ENCODE measurements at places on chromosomes 7 and 10. TPM values are rescaled to one million over a fixed set of nuclear protein-coding genes. Genes with fewer than 3 reads are reported as not detected.
A peak's percentile ranks its signal among the peaks of the same experiment; 100 is the strongest.

GRCh38 chr7:26989897-26990670 is 105.7 kb downstream of the HOXA1 start:
- no peak for DNase-seq

Gene DPYSL4
- 0.82 TPM for total RNA-seq

Gene RUFY2
- total RNA-seq, result 10.0 TPM

Gene HOXA5
- 4.7 TPM for total RNA-seq

DNA sequence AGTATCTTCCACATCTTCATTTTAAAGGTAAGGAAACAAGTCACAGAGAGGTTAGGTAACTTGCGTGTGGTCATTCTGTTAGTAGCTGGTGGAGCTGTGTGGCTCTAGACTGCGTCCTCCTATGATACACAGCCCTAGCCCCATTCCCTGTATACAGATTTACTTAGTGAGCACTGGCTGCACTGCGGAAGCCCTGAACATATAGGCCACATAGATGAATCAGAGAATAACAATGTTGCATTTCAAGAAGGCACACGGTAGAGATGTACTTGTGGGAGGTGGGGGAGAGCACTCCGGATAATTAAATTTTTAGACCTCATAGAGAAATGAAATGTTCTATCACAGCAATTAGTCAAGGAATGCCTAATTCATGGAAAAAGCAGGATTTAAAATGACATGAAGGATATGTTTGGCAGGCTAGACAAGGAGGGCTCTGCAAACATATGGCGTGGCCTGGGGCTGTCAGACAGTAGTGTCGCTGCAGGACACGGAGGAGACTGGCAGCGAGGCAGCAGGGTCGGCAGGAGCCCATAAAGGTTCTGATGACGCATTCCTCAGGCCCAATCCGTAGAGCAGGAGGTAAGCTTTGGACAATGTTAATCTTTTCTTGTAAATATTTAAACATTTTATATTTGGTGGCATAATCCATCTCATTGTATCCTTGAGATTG is 29.5 kb downstream of the RAB11FIP2 start:
- no peak for DNase-seq

DNA sequence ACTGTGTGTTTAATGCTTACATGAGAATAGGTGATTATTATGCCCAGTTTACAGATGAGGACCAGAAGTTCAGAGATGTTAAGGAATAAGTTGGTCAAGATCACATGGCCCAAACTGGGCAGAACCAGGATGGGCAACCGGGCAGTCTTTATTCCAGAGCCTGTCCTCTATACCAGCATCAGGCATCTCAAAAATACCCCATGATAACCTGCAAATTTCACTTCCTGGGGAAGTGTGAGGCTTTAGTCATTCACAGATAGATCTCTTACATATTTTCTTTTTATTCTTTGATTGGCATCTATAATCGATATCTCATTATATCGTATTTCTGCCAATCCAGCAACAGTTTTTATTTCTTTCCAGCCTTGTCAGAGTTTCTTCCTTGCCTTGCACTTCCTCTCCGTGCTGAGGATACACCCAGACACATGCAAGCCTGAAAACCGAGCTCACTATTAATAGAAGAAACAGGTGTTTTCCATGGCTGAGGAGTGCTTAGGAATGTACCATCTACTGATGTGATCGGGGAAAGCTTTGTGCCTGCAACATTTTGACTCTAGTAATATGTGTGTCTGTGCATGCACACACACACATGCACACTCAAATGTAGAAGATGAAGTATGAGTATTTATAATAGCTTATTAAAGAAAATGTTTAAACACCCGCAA is 82.4 kb downstream of the CREM start:
- DNase-seq, result no peak

DNA sequence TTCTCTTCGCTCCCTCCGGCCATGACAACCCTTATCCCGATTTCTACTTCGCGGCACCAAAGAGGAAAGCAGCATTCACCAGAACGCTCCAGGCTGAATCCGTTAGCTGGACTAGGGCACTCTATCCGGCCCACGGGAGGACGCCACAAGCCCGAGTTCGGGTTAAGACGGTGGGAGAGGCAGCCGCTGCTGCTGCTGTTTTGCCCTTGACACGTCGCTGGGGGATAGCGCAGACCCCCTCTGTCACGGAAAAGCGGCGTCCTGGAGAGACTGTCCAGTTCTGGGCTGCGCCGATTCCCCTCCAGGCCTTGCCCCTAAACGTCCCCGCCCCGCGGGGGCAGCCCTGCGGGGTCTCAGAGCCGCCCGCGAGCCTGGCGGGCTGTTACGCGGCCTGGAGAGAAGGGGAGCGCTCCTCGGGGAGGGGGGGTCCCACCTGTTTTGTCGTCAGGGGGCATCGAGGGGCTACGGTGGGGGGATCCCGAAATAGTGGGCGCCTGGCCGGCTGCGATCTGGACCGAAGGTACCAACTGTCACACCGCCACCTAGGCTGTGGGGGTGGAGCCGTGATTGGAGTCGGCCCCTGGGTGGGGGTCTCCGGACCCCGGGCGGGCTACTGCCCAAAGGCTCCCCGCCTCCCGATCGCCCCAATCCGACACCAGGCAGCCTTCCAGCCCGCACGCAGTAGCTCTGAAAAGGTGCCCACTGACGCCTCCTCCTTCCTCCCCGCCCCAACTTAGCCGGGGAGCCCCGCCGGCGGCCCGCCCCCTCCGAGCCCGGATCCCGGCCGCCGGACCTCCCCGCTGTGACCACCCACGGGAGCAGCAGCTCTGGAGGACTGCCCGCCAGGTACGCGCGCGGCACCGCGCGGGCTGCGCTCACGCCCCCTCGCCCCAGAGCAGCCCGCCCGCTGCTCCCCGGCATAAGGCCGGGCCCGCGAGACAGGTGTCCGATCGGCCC is 772 bp downstream of the SGMS1 start:
- DNase-seq, result peak; percentile 74

DNA sequence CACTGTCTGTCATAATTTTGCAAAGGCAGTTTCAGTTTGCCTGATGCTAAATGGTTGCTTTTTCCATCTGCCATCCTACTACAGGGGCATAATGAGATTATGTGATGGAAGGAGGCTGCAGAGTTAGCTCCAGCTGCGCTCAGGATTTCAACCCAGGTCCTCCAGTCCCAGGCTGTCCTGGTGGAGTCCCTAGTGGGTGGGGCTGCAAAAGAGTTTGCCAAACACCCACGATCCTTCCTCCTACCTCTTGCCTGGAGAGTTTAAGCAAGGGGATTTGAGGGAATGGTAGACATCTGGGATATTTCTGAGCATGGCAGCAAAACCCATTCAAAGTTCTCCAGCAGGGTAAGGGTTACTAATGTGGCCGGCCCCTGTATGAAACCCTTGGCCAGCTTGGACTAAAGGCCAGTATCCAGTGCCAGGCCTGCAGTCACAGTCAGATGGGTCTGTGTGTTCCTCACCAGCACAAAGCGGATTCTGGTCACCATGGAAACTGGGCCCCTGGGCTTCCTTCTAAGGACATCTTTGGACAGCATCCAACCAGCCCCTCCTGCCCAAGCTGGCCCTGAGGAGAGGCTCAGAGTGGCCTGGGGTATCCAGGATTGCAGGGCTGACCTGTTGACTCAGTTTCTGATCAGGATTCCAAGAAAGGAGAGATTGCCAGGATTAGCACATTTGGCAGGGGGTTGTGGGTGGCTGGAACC is 42.7 kb upstream of the CHST3 start:
- DNase-seq, result peak; percentile 77

GRCh38 chr10:34320265-34320664 is 494.8 kb downstream of the PARD3 start:
- no peak for DNase-seq

- no peak for DNase-seq
These were observed 509.5 kb upstream of the CELF2 start for GRCh38 chr10:10508211-10508610.

DNA sequence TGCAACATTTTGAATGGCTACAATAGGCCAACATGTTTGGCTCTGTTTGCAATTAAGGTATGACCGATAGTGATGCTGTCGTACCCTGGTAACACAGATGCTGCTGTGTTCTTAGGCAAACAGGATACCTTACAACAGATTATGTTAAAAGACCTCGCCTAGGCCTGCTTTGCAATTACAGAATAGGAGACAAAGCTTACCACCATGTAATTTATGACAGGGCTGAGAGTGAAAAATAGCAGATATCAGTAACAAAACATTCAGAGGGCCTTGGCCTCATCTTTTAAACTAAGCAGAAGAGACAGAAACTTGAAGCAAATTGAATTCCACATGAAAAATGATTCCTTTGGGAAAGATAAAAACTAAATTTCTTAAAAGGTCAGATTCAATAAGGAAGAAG is 29.4 kb upstream of the ABLIM1 start:
- DNase-seq, result no peak

DNA sequence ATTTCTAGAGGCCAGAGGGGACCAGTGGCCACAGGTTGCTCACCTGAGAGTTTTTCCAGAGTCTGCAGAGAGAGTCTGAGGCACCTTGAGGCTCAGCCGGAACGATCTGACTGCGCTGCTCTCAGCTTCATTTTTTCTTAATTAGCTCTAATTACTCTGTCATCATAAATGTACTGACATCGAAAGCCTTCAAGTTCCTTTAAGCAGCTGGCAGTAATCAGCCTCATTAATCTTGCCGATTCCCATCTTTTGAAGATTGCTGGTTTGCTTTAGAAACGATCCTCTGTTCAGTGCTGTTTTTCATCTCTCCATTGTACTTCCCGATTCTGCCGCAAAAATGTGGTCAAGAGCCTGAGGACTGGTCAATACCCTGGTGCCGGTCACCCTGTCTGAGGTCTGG is 454.7 kb downstream of the TYW1 start:
- DNase-seq, result no peak

Gene CCDC146
- total RNA-seq, result 1.2 TPM

Gene CFAP46
- total RNA-seq, result 14.9 TPM

GRCh38 chr7:39950473-39951225 is 593 bp downstream of the CDK13 start:
- DNase-seq, result peak; percentile 83

- no peak for DNase-seq
These were observed 228.5 kb downstream of the PTPRN2 start for GRCh38 chr7:158358926-158359645.

DNA sequence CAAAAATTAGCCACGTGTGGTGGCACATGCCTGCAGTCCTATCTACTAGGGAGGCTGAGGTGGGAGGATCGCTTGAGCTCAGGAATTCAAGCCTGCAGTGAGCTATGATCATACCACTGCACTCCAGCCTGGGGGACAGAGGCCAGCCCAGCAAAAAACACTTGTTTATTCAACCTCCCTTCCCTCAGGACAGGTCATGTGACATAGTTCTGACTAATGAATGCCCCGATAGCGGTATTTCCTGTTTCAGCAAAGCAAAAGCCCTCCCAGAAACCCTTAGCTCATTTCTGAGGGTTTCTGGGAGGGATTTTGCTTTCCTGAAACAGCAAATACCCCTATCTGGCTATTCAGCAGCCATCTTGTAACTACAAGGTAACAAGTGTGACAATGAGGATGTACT is 157.1 kb downstream of the GATA3 start:
- no peak for DNase-seq

Gene TIAL1
- 79.3 TPM for total RNA-seq

DNA sequence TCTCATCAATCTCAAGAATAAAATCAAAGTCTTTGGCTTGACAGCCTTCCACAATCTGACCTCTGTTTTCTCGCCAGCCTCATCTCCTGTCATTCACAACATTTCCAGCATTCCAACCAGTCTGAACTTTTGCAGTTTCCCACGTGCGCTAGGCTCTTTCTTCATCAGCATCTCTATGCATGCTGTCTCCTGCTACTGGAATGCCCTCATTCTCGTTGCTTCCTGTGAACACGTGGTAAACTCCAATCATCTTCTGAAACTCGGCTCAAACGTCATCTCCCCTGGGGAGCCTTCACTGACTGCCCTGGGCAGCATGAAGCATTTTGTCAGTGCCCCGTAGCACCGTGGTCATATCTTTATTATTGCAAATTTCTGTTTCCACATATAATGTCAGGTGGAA is 12.2 kb upstream of the RSBN1L start:
- DNase-seq, result peak; percentile 66

- no peak for DNase-seq
These were observed 53.5 kb downstream of the ZNF467 start for GRCh38 chr7:149719912-149720335.

GRCh38 chr10:46515366-46515765 is 41.1 kb downstream of the GPRIN2 start:
- DNase-seq, result no peak

DNA sequence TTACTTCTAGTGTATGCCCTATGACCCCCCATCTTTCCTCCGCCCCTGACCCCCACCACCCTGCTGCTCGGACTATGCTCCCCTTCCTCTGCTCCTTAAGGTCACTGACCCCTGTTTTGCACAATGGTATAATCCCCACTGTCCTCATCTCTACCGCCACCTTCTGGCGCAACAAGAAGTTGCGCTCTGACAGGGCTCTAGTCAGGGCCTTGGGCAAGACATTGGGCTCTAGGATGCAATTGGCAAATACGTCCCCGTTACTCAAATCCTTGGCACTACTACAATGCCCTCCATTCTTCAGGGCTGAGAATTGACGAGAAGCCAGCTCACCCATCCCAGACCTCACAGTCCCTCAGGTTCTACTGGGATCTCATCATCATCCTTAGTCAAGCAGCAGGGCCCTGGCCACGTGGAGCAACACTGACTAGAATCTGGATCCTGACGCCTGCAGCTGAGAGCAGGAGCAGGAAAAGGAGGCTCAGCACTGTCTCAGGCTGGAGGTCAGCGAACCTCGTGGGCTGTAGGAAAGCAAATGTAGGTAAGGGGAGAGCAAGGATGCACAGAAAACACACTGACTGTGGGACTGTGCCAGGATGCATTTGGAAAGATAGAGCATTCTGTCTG is 10.6 kb downstream of the LRIT2 start:
- no peak for DNase-seq

Gene CNNM1
- not detected for total RNA-seq

Gene GDF2
- not detected for total RNA-seq

DNA sequence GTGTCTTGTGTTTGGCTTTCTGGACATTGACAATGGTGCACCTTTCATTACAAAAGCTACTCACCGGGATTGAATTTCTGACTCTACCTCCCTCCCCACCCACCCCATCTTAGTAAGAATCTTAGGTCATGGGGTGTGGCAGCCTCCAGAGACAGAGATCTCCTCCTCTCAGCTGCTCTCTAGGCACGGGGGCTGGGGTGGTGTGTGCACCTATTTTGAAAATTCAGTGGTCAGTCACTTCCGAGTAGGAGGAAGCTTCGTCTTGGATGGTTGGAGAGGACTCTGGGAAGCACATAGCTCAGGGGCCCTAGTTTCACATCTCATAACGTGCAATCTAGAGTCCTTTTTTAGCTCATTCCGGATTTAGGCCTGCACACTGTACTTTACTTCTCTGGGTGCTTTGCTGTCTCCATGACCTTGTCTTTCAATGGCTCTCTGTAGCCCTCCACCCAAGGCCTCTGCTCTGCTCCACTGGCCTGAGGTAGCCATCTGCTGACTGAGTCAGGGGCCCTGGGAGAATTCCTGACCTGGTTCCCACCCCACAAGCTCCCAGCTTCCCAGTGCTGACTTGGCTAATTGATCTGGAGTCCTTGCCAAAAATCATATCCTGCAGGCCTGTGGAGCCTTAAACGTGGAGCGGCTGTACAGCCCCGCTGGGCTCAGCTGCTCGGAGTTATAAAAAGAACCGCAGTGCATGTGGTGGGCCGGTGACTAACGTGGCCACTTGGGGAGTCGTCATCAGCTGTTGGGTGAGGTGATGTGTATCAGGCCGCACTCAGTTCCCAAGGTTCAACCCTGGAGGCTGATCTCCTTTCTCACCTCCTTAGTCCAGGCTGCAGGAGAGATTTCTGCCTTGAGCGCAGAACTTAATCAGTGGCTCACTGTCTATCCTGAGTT is 19.3 kb upstream of the ADAMTS14 start:
- DNase-seq, result peak; percentile 49
